Sigmoid colon (tissue), 7 donors: ENCODE measurements at places on chromosomes 11 and 22. TPM values are rescaled to one million over a fixed set of nuclear protein-coding genes. Genes with fewer than 3 reads are reported as not detected.

DNA sequence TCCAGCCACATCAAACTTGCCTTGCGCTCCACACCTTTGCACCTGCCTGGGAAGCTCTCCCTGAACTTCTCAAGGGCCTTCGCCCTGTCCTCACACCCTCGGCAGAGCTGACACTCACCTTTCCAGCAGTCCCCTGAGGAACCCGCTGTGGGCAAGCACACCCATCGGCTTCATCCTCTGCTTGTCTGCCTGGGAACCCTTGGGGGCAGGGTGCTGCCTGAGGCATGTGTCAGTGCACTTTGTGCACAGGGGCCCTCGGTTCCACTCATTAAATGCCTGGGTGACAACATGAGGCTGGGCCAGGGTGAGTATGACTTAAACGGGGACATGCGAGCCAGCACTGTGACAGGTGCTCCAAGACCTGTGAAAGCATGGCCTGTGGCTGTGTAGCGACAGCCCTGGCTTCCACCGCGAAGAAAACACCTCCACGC is 2.6 kb upstream of the LRFN4 start:
- no peak for DNase-seq

DNA sequence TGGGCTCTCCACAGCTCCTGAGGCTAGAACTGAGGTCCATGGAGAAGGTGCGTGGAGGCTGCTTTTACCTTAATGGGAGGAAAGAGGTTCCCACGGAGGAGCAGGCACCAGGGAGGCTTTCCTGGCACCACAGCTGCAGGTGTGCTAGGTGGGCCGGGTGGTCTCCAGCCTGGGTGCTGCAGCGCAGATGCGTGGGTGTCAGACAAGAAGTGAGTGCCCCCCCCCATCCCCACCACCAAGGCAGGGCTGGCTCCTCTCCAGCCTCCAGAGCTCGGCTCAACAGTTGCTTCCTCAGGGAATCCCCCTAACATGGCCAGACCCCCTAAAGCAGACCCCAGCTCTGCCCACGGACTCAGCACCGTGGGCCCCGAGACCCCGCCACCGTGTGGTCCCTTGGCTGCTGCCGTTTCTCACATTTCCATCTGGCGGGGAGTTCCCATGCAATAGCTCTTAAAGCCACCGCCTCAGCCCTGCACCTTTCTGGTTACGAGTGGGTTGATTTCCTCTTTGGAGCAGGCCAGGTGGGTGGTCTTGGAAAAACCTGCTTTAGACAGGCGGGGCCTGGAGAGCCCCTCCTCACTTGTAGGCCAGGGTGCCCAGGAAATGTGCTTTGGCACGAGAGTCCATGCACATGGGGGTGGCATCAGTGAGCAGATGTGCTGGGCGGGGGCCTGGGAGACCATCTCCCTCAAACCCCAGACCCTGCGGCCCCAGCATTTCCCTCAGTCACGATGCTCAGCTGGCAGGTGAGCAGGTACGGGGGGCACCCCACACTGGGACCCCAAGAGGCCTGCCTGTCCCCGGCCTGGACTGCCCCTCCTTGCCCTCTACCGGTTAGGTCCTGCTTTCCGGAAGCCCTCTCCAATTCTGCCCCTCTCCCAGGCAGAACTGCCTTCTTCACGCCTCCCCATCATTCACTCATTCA is 93.7 kb downstream of the ARHGAP8 start:
- DNase-seq: no peak

Gene TSKU
- 20.4 TPM for total RNA-seq

DNA sequence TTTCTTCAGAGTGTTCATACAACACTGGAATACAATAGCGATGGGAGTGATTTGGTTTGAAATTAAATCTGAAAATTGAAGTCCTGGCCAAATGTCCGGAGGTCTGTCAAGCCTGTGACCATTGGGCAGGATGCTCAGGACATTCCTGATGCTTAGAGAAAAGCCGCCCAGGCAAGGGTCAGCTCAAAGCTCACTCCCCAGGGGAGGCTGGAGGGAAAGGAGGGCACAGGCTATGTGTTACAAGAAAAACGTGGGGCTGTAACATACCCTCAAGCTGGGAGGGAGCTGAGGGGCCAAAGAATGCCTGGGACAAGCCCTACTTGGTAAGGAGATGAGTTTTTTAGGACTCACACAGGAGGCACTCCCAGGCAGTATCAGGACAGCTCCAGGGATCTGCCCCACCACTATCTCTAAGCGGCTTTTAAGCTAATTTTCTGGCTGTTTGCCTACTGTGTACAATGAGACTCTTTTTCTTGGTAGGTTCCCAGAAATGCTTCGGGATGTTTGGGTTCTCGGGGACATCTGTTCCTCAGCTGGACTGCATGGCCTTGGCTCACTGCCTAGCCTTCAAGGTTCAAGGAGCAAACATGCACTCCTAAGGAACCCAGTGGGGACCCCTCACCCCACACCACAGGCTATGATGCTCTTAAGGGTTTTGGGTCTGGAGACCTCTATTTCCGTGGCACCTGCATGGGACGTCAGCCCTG is 500.1 kb downstream of the BRD1 start:
- no peak for DNase-seq

Gene CHST1
- total RNA-seq: 1.4 TPM

DNA sequence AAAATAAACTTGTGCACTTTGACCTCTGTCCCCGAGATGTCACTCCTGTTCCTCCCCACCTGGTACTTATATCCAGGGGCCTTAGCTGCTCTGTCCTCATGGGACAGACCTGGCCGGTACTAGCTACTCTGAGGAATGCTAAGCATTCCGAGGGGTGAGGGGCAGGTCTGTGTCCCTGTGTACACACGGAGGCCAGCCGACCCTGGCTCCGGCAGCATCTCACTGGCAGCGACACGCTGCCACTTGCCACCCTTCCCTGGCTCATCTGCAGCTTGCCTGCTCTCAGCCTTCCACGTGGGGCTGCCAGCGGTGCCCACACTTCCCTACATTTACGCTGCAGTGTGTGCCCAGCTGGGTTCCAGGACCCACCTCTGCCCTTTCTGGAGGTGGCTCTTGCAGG is 21.6 kb upstream of the TEF start:
- DNase-seq: no peak

DNA sequence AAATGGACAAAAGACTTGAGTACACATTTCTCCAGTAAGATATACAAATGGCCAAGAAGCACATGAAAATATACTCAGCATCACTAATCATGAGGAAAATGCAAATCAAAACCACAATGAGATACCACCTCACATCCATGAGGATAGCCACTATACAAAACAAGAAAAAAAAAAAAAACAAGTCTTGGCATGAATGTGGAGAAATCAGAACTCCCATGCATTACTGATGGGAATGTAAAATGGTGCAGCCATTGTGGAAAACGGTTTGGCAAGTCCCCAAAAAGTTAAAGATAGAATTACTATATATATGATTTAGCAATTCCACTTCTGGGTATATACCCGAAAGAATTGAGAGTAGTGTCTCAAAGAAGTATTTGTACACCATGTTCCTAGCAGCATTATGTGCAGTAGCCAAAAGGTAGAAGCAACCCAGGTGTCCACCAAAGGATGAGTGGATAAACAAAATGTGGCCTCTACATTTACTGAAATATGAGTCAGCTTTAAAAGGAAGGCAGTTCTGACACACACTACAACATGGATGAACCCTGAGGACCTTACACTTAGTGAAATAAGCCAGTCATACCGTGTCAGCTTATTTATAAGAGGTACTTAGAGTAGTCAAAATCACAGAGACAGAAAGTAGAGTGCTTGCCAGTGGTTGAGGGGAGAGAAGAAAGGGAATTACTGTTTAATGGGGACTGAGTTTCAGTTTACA is 146.3 kb downstream of the WNT7B start:
- DNase-seq: no peak

DNA sequence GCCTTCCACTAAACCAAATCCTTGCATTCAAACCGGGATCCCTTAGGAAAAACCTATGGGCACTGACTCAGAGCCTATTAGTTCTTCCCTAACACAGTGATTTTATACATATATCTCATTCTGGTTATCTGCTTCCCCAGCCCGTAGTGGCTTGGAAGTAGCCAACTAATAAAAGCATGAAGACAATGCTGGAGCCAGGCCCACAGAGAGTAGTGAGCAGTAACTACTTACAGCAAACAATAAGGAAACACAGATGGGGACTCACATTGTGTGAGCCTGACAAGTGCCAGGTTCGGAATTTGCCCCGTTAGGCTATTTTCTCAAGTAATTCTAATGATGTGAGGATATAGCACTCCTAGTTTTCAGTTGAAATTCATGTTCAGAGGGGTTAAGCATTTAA is 83.3 kb upstream of the OR5AK2 start:
- no peak for DNase-seq
